ENCODE measurements at places on chromosomes 16 and 17. TPM values are rescaled to one million over a fixed set of nuclear protein-coding genes. Genes with fewer than 3 reads are reported as not detected.

Gene OR3A2
- total RNA-seq, result 0.22 TPM

Gene MT1M
- total RNA-seq, result 6.7 TPM

Gene MYO15B
- total RNA-seq, result 43.7 TPM

Gene COX6A2
- total RNA-seq, result 1,434 TPM

Gene KRT20
- not detected for total RNA-seq

Gene DPEP2
- 0.87 TPM for total RNA-seq

Gene WSCD1
- 10.6 TPM for total RNA-seq

DNA sequence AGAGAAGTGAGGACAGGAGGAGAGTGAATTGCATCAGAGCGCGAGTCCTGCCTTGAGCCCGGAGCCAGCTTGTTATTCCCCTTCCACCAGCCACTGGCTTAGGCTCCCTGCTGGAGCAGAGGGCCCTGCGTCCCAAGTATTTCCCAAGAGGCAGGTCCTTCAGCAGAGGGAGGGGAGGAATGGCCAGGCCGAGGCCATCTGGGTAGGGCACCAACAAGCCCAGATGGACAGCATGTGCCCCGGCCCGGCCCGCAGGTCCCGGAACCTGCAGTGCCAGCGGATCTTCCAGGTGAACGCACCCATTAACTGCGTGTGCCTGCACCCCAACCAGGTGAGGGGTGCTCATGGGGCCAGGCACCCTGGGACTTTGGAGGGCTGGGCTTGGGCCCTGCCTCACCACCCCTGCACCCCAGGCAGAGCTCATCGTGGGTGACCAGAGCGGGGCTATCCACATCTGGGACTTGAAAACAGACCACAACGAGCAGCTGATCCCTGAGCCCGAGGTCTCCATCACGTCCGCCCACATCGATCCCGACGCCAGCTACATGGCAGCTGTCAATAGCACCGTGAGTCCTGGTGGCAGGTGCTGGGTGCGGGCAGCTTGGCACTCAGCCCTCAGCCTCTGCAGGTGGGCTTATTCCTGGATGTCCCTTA lies 1.7 kb downstream of the MLST8 start:
- DNase-seq, result no peak

DNA sequence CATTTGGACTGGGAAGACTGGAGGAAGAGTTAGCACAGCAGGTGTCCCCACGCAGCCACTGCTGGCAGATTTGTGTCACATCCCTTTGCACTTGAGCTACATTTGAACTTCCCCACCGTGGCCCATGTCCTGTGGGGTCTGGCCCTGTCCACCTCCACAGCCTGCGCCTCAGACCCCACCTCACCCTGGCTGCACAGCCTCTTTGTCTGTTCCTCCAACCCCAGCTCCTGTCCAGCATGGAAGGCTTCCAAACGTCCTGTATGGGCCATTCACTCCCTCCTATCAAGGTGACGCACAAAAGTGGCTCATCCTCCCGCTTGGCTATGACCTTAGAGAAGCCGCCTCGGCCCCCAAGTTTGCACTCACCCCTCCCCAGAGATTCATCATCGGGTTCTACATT lies 200.6 kb downstream of the FOXL1 start:
- no peak for DNase-seq

GRCh38 chr17:30379903-30380381 lies 1.2 kb downstream of the CPD start:
- no peak for DNase-seq

- DNase-seq, result no peak
These were observed 68.3 kb downstream of the SNX11 start for GRCh38 chr17:48175692-48176470.

GRCh38 chr17:2889256-2889655 lies 93.0 kb downstream of the RAP1GAP2 start:
- DNase-seq, result no peak

GRCh38 chr17:51083981-51084380 lies 36.7 kb downstream of the SPAG9 start:
- DNase-seq, result no peak

DNA sequence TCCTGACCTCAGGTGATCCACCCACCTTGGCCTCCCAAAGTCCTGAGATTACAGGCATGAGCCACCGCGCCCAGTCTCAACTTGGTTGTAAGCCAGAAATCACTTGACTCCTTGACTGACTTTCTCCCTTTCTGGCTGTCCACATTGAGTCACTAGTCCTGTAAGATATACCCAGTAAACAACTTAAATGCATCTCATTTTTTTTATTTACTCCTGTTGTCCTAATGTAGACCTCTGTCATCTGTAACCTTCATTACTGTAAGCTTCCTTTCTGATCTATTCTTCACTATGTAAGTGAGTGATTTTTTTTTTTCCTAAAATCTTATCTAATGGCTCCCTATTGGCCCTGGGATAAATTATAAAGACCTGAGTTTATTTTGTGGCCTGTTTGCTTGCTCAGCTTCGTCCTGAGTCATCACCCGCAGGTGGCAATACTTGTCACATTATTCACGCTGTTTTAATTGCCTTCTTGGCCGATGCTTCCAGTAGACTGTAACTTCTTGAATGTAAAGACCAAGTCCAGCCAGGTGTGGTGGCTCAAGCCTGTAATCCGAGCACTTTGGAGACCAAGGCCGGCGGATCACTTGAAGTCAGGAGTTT lies 41.0 kb downstream of the PAFAH1B1 start:
- no peak for DNase-seq

DNA sequence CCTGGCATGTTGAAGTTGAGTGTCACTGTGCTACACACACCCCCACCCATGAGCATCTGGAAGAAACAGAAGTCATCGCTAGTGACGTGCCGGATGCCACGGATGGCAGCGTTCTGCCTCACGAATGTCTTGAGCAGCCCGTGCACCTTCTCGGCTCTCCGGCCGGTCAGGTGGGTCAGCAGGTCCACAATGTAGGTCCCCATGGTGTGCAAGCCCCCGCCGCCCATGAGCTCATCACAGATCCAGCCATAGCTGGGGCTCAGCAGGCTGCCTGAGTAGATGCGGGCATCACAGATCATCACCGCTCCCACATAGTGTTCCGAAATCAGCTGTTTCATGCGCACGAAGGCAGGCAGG lies 8.9 kb downstream of the C16orf86 start:
- no peak for DNase-seq

DNA sequence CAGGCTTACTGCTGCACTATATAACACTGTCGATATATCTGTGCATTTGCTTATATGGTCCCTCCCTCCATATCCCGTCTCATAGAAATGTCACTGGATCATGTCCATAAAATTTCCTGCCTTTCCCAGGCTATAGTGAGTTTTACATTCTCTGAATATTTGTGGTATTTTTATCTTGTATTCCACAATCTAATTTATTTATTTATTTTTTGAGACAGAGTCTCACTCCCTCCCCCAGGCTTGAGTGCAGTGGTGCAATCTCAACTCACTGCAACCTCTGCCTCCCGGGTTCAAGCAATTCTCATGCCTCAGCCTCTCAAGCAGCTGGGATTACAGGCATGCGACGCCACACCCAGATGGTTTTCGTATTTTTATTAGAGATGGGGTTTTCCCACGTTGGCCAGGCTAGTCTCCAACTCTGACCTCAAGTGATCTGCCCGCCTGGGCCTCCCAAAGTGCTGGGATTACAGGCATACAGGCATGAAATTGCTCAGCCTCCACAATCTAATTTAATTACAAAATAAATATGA lies 12.9 kb downstream of the TRIM37 start:
- DNase-seq, result no peak

GRCh38 chr17:66365903-66366302 lies 63.5 kb downstream of the PRKCA start:
- no peak for DNase-seq

- no peak for DNase-seq
These were observed 31.9 kb downstream of the POLR2A start for GRCh38 chr17:7515911-7516610.

DNA sequence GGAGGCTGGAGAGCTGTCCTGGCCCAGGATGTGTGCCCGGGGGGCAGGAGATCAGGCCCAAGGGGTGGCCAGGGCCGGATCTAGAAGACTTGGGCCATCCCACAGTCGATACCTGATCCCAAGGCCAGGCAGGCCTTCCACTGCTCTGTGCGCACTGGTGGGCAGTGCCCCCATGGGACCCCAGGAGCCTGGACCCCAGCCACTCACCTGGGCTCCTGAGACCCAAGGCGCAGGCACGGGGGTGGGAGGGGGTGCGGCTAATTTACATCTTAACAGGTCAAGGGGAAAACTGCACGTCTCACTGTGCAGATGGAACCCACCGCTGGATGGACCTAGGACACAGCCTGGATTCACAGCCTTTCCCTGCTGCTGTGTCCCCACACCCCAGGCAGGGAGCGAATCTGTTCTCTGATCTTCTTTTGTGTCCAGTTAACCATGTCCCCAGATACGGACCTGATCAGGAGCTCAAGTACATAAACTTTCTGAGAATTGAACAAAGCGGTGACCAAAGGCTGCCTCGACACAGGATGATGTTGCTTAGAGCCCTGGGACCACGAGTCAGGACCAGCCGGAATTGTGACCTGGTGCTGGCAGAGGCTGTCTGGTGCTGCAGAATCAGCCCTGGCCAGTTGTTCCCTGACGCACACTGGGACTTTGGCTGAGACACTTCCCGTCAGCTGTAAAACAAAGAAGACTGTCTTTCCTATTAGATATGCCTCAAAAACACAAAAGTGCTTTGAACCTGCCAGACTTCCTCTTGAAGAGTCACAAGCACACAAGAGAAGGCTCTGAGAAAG lies 60.6 kb downstream of the TNFRSF13B start:
- no peak for DNase-seq

- DNase-seq, result no peak
These were observed 137.5 kb downstream of the ZFHX3 start for GRCh38 chr16:72910381-72910780.

DNA sequence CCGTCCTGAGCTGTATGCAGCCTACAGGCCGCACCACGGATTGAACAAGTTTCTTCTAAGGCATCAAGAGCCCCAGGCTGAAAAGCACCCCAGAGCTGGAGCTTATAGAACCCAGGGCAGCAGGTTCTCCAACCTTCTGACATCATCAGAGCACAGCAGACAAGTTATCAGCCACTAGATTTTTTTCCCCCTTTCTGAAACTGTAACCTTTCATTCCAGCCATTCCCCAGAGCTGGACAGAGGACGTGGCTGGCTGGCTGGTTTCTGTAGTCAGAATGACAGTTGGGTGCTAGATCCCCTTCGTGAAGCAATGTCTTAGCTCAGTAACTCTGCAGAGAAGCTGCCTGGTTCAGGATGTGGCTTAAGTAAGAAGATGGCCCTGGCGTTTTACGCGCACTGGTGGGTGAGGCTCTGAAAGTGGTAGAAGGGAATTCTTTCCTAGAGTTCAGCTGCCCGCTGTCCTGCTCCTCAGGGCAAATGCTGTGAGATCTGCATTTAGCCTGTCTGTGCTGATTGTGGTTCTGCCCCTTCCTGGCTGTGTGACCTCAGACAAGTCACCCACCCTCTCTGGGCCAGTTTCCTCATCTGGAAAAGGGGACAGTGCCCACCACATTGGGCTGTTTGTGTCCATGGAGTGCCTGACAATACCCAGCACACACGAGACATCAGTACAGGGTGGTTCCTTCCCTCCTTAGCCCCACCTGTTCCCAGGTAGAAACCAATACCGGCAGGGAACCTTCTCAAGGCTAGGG lies 9.1 kb downstream of the DEXI start:
- DNase-seq, result no peak

GRCh38 chr17:44887971-44888954 lies 11.0 kb downstream of the EFTUD2 start:
- DNase-seq, result no peak

DNA sequence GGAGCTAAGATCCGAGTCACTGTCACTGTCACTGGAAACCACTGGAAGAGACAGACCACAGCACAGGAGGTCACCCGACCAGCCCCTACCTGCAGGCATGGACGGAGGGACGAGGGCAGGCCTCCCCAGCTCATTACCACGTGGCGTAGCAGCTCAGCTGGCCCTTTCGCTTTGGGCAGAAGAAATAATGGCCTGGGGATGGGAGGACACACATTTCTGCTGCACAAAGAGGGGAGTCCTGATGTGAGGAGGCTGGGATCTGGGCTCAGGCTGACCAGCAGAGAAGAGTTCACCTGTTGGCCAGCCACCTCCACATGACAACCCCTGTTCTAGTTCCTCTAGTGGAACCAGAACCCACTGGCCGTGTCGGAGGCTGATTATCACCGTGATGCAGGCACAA lies 38.2 kb upstream of the DOC2B start:
- peak; percentile 33 for DNase-seq

DNA sequence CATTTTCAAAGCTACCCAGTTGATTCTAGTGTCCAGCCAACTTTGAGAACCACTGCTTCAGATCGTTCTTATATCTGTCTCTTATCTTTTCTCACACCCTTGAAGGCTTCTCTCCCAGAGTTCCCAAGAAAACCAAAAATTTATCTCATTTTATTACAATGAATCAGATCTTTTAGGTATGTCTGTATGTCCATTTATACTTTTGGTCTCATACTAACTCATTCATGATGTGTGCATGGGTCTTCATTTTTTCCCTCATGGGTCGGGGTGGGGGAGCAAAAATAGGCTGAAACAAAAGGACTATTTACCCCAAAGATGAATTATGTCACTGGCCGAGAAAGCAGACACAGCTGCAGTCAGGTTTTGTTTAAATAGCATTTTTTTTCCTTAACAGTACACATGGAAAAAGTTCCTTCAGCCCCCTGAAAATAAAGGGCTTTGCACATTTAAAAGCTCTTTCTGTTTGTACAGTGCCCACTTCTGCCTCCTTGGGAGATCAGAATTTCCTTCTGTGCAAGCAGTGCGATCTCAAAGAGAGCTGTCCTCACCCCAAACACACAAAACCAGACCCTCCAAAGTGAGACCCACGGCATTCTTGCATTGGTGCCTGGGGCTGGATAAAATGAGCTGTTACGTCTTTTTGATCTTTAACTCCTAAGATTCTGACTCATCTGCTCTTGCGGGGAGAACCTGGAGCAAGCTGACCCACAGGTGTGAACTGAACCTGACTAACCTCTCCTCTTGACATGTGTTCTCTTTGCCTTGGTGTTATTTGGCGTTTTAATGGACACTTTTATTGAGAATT lies 251.2 kb upstream of the ELAC2 start:
- no peak for DNase-seq

DNA sequence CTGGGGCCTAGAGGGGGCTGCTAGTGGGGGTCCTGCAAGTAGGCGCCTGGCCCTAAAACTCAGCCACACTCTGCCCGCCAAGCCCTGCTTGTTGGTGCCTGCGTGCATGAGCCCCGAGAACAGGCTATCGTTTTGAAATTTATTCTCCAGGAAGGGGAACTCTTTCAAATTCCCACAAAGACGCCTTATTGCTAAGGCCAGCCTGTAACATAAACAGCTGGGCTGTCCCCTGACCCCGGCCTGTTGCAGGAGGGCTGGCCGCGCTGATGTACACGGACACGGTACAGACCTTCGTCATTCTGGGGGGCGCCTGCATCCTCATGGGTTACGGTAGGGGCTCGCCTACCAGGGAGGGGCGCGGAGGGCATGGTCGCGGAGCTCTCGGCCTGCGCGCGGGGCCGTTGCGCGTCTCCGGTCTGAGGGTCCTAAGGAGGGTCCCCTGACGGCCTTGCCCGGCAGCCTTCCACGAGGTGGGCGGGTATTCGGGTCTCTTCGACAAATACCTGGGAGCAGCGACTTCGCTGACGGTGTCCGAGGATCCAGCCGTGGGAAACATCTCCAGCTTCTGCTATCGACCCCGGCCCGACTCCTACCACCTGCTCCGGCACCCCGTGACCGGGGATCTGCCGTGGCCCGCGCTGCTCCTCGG lies 4.3 kb downstream of the SLC5A2 start:
- no peak for DNase-seq

GRCh38 chr17:32445074-32445415 lies 735 bp downstream of the PSMD11 start:
- DNase-seq, result no peak

GRCh38 chr17:70278844-70279462 lies 109.6 kb downstream of the KCNJ2 start:
- DNase-seq, result no peak

GRCh38 chr17:82972836-82973372 lies 106.5 kb upstream of the METRNL start:
- DNase-seq, result no peak

Measured in Right ventricle myocardium inferior (tissue), 1 donor.